ENCODE measurements at places on chromosomes 7 and 10.

GRCh38 chr10:115638246-115638645 lies 545.1 kb downstream of the ATRNL1 start:
- no peak for DNase-seq

GRCh38 chr10:34723750-34724149 lies 91.3 kb downstream of the PARD3 start:
- no peak for DNase-seq

DNA sequence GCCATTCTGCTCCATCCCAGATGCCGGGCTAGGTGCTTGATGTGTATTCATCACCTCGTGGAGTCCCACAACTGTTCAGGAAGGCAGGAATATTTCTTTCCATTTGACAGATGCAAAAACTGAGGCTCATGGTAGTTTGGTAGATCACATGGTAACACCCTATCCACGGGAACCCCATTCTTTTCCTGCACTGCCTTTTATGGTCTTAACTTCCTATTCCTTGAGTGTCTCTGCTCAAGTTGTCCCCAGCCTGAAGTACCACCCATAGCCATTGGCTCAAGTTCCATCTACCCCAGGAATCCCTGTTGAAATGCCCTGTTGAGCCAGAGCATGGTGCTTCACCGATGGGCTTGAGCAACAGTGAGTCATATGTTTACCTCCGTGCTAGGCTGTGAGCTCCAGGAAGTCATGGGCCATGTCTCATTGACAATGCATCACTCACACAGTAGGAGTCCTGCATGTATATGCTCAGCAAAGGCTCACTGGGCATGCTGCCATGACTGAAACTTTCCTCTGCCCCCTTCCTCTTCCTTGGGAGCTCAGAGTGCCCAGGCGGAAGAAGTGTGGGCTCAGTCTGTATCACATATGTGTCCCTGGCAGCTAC lies 71.7 kb upstream of the ADAM12 start:
- no peak for DNase-seq

DNA sequence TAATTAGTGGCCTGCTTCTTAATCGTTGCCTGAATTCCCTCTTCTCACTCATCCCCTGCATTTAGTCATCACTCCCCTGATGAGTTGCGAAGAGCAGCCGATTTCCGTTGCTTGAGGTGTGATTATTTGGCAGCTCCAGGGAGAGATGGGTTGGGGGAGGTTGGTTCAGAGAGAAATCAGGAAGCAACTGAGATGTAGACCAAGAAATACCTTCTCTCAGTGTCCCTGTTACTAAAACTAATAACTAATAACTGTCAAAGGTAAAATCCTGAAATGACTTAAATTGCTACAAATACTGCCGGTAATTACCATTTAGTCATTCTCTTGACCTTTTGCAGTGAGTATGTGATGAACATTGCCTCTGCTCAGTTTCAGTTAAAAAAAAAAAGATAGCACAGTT lies 76.9 kb downstream of the ELMO1 start:
- DNase-seq = no peak

DNA sequence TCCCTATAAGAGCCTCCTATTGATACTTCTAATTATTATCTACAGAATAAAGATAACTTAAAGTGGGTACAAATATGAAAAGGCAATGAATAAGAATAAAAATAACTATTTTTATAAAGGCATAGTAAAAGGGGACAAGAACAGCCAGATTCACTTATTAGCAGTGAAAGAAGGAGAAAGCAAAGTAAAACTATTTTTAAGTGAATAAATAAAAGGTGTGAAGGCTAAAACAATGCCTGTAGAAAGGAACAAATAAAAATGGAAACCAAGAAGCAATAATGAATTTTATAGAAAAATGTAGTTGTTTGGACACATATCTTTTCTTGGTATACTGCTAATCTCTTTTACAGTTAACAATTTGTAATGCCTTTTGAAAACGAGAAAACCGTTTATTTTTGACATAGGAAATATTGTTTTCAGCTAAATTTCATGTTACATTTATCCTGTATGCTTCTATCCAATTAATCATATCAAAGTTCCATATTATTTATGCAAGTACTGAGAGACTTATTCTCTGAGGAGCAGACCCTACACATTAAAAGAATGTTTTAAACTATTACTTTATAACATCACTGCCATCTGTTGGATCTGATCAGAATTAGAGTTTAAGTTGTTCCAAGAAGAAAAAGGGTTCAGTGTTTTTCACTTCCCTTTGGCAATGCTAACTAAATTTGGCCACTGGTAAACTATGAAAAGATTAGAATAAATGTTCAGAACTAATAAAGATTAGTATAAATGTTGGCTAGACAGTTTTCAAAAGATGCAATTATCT lies 59.1 kb downstream of the ARMC3 start:
- DNase-seq = no peak

- peak; percentile 13 for DNase-seq
Measured at GRCh38 chr10:103493362-103493915, at the start of gene NEURL1. NEURL1 (plus strand) TSS chr10:103493705; CDS start chr10:103494388, 683 bp downstream.

- no peak for DNase-seq
Measured at GRCh38 chr7:90692947-90693346, 96.8 kb downstream of the CDK14 start.

DNA sequence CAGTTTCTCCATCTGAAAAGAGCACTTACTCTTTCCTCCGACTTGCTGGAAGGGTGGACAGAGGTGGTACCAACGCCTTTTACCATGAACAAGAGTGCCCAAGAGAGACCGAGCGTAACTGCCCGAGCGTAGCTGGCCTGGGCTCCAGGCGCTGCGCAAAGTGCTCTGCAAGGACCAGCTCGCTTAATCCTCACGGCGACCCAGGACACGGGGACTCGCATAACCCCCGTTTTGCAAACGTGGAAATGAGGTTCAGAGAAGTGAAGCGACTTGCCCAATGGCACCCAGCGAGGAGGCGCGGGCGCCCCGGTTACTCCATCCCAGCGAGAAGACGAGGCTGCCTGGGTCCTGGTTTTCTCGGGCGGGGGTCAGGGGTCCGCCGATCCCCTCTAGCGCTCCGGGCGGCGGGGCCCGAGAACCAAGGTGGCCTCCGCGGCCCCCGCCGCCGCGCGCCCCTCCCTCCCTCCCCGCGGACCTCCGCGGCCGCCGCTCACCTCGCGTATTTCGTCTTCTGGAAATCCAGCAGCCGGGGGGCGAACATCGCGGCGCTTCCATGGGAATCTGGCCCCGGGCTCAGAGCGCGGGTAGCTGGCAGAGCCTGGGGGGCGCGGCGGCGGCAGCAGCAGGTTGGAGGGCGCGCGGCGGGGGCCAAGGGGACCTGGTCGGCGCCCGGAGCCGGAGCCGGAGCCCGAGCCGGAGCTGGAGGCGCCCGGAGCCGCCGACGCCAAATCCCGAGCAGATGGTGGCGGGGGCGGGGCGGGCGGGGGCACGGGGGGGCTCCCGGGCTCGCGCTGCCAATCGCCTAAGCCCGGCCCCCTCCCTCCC lies at the start of gene MMD2:
Gene MMD2 (minus strand): TSS at position 711 of the 825 bp plus-strand sequence. CDS start 170 bp downstream, at position 541.
- no peak for DNase-seq

DNA sequence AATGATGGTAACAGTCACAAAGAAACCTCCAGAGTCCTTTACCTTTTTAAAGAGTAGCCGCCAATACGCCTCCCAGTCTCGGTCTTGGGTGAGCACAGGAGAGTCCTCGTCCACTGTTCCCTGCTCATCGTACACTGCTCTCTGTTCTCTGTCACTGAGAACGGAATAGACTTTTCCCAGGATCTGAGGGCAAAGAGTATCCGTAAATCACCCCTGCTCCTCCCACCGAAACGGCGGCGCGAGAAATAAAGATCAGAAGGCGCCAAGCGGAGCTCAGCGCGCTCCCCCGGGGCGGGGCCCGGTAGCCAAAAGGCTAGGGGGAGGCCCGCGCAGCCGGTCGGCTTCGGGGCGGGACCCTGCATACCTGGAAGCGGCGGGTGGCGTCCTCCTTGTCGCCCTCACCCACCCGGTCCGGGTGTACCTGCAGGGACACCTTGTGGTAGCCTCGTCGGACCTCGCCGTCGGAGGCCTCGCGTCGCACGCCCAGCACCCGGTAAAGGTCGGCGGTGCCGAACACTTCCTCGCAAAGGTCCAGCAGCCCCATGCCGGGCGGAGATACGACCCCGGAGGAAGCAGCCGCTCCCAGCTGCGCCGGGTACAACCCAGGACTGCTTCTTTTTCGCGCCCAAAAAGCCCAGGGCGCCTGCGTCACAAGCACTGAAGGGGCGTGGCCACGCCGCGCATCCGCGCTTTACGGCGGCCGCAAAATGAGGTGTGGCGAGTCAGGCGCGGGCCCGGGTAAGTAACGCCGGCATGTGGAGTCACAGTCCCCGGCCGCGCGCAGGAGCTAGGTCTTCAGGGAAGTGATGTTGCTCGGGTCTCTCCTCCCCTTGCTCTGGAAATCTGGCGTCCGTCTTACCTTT lies at the start of gene DNAJC9:
Gene DNAJC9 (minus strand): TSS at position 610 of the 863 bp plus-strand sequence. CDS start 66 bp downstream, at position 544.
- DNase-seq = peak; percentile 97

DNA sequence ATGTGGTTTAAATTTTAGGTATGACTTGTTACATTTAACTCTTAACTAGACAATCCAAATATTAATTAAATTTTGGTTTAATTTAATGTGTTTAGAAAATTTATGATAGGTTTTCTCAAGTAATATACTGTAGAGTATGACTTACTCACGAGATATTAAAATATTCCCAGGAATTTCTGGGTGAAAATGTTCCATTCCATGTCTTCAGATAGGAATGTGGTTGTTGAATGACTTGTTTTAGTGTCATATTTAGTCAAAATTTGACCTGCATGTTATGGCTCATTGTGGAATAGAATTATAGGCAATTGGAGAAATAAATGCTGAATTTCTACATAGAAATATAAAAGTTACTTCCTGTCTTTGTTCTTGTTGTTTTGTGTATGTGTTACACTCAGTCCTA lies 46.7 kb downstream of the SHOC2 start:
- no peak for DNase-seq

GRCh38 chr10:3323865-3324498 lies 151.4 kb upstream of the PITRM1 start:
- DNase-seq = no peak

DNA sequence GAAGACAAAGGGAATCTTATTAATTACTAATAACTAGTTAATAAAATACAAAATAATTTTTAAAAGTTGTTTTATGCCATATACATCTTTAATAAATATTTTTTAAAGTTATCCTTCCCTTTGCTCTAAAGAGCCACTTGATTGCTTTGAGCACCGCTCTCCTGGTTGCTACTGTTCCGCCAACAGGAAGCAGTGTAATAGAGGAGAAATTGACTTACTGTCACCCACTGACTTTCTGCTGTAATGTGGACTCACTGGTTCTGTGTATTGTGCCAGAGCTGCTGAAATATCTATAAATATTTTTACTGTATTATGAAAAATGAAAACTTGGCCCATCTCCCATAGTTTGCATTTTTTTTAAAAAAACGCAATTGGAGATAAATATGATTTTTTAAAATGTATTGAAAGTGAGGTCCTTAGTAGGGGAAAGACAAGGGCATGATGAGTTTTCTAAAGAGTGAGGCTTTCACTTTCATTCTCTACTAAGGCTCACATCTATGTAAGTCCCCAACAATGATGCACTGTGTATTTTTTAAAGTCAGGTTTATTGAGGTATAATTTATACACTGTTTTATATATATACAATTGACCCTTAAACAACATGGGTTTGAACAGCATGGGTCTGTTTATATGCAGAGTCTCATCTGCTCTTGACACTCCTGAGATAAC lies 100.5 kb downstream of the NPY start:
- DNase-seq = no peak

- DNase-seq = no peak
Measured at GRCh38 chr7:7569615-7570014, 2.9 kb downstream of the MIOS start.

DNA sequence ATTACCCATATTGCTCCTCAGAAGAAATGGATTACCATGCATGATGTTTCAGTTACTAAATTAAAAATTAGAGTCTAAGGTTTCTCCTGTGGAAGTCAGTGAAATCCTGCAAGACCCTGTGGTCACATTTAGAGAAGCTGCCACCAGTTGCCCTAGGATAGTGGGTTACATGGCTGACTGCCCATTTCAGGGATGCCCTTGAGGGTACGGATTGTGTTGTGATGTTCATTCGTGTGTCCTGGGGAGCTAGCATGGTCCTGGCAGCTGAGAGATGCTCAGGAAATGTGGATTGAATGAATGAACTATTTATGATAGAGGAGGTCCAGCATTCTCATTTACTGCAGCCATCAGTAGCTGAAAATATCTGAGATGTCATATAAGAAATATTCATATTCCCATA lies 55.1 kb downstream of the TMEM178B start:
- no peak for DNase-seq

- DNase-seq = no peak
Measured at GRCh38 chr10:94264085-94264484, 98.7 kb downstream of the NOC3L start.

DNA sequence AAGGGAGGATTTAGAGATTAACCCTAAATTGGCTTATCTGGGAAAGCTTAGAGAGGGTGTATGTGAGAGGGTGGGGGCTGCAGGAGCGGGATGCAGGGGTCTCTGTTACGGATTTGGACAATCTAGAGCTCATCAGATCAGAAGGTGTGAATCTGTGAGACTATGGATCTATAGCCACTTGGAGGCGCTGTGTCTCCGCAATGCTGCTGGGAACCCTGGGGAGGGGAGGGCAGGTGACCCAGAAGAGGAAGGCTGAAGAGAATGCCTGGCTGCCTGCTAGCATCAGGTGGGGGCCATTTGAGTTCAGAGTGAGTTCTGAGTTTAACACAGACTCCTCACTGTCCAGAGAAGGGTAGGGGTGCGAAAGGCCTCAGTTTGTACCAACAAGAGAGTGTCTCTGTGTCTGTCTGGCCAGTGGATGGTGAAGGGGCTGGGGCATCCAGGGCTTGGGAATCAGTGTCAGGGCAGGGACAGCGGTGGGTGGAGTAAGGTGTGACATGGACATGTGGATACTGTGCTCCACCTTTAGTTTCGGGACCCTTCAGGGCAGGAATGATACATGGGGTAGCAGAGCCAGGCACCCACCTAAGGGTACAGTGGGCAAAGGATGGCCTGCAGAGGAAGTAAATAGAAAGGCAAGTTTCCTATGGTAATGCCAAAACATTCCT lies 187.3 kb upstream of the PRSS58 start:
- DNase-seq = peak; percentile 28

DNA sequence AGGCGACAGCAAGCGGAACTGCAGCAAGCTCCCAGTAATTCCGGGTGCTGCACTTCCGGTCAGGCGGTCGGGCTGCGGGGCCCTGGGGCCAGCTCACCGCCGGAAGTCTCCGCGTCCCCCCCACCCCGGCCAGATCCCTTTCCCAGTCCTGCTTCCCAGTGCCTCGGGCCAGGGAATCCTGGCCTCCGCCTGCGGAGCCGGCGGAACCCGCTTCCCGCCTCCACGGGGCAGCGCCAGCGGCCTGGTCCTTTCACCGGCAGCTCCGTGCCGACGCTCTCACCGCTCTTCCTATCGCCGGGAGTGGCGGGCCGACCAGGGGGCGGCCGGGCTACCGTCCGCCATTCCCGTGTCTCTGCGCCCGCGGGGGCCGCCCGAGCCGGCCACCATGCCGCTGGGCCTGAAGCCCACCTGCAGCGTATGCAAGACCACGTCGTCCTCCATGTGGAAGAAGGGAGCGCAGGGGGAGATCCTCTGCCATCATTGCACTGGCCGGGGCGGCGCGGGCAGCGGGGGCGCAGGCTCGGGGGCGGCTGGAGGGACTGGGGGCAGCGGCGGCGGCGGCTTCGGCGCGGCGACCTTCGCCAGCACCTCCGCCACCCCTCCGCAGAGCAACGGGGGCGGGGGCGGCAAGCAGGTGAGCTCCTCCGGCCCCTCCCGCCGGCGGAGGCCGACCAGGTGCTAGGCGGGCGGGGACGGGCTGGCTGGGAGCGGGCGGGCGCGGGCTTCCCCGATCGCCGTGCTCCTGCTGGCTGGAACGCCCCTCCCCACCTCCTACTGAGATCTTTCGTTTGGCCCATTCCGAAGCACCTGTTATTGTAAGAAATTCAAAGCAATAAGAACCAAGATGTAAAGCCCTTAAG lies at the start of gene GATAD1:
Gene GATAD1 (plus strand): TSS at position 138 of the 860 bp plus-strand sequence. CDS start 248 bp downstream, at position 386.
- DNase-seq = peak; percentile 83

- DNase-seq = no peak
Measured at GRCh38 chr10:10055656-10056442, 961.8 kb upstream of the CELF2 start.
